ENCODE measurements at places on chromosomes 11 and 22.

GRCh38 chr11:32935462-32936029 is 42.9 kb downstream of the QSER1 start:
- DNase-seq, result no peak

DNA sequence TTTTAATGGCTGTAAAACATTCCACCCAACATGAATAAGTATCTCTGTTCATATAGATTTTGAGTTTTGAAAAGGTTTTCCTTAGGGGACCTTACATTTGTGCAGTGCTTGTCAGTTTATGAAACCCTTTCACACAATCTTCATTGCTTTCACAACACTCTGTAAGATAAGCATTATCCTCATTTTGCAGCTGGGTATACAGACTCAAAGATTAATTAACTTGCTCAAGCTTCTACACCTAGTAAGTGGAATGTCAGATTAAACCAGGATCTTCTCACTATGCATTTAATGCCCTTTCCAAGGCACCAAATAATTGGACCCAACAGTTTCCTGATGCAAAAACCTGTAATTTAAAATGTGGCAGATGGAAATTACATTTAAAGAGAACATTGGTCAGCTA is 11.6 kb upstream of the GAB2 start:
- no peak for DNase-seq

- DNase-seq, result no peak
Measured at GRCh38 chr11:83156996-83157593, at the start of gene PCF11. TSS of gene PCF11 (plus strand) at chr11:83157131. CDS start at chr11:83157440, 309 bp downstream.

GRCh38 chr11:96105197-96105895 is 181.4 kb upstream of the MTMR2 start:
- no peak for DNase-seq

GRCh38 chr11:82732734-82733443 is 775 bp downstream of the FAM181B start:
- no peak for DNase-seq

DNA sequence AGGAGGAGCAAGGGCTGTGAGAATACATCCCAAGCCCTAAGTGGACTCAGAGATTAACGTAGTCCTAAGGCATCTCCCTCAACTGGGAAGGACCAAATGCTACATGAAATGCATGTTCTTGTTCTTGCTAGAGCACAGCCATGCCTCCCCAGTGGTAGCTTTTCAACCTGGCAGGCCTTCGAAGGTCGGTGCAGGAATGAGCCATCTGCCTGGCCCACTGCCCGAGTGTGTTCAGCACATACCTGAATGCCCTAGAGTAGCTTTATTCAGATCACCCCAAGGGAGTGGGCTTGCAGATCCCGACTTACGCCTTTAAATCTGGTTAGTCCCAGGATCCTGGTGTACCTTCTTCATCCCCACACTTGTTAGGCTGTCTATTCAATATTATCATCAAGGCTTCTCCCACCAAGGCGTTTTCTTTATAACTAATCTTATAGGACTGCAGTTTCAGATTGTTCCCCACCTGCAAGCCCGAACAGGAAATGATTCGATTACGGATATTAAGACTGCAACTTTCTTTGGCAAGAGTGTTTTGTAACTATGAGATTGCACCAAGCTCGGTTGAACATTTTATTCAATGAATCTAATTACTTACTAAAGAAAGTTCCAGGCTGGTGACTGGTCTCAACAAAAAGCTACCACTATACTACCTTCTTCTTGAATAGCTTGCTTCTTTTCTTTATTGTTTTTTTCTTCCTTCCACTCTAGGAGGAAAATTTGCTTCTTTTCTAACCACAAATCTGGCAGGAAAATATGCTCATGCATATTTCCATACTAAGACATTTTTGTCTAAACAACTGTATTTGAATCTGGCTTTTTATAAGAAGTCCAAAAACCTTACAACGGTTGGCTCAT is 115.6 kb downstream of the SGSM3 start:
- no peak for DNase-seq

GRCh38 chr22:26127126-26127525 is 42.1 kb upstream of the SEZ6L start:
- DNase-seq, result no peak

GRCh38 chr11:77036398-77036797 is 2.2 kb downstream of the B3GNT6 start:
- DNase-seq, result no peak

DNA sequence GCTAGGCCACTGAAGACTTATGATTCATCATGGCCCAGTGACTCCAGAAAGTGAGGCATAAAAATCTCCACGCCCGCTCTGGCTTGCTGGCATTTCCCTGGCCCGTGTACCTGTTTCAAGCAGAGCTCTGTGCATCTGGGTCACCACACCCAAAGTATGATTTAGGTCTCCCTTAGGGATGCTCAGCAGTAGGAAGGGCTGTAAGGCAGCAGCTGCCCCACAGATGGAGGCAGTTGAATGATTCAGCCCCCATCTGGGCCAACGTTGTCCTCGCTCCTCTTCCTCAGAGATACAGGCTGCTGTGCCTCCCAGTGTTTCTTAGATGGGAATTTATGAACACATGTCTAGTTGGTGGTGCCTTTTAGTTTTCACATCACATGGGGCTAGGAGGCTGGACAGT is 21.6 kb downstream of the GPR83 start:
- DNase-seq, result no peak

GRCh38 chr22:21446827-21447690 is 20.1 kb upstream of the TMEM191C start:
- DNase-seq, result no peak

Measured in stimulated activated CD8-positive, alpha-beta memory T cell treated with anti-CD3 and anti-CD28 coated beads, Interleukin-12 subunit alpha, Interleukin-12 subunit beta, amount 100 ng/mL, for 1 hour (primary cell).